ENCODE measurements at places on chromosomes 4 and X.

DNA sequence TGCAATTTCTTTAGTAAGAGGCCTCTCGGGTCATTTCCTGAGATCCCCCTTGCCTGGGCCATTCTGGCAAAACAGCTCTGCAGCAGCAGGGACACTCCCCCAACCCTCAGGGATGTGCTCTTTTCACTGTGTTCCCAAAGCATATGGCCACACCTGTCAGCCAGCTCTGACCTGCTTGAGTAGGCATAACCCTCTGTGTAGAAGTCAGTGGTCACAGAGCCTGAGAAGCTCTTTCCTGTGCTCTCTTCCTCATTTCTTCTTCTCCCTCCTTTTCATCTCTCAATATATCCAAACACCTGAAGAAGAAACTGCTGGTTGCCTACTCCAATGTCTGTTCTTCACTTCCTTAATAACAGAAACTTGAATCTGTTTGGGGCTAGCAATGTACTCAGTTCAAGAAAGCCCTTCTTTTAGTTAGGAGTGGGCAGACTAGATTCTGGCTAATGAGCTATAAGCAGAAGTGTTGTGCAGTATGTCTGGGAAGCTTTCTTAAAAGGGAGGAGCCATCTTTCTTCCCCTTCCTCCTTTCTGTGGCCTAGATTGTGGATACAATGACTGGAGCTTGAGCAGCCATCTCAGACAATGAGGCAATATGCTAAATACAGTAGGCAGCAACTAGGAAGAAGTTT is 73.3 kb downstream of the PRPS1 start:
- H3K36me3 ChIP-seq: no peaks in the 10 kb centered on the region
- DNase-seq: no peak
- no peak overlapping the region for H3K27ac ChIP-seq
- no peak overlapping the region for H3K4me3 ChIP-seq
- no peaks in the 10 kb centered on the region for H3K4me1 ChIP-seq
- H3K27me3 ChIP-seq: no peaks in the 10 kb centered on the region

DNA sequence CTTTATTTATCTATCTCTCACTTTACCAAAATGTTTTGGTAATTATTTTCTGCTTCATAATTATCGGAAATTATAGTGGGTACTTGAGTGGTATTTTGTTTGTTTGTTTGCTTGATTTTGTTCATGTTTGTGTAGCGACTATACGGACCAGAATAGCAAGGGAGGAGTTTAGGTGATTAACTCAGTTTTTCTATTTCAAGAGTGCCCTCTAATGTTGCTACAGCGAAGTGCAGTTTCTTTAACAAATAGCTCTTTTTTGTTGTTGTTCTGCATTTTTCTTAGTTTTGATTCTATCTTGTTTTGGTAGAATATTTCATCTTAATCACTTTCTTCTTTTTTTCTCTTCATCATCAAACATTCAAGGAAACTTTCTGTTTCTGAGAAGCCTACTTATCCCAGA is 40.8 kb upstream of the QRFPR start:
- H3K27ac ChIP-seq: no peak overlapping the region
- DNase-seq: no peak
- no peak overlapping the region for H3K4me3 ChIP-seq
- H3K36me3 ChIP-seq: no peaks in the 10 kb centered on the region
- H3K4me1 ChIP-seq: no peaks in the 10 kb centered on the region

DNA sequence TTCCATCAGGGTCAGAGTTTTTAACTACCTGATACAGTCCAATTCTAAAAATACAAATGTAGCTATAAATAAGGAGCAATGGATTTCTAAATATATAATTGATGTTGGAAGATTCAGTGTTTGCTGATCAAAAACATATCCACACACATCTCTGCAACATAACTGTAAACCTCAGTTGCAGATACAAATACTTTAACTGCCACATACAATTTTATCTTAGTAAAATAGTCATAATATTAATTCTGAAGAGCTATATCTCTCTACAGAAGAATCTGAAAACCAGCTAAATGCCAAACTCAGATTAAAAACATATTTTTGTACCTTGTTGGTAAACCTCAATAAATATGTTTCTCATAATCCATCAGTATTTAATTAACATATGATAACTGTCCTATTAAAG is 674.3 kb upstream of the INTU start:
- H3K4me1 ChIP-seq: no peaks in the 10 kb centered on the region
- H3K27ac ChIP-seq: no peak overlapping the region
- H3K27me3 ChIP-seq: no peaks in the 10 kb centered on the region

DNA sequence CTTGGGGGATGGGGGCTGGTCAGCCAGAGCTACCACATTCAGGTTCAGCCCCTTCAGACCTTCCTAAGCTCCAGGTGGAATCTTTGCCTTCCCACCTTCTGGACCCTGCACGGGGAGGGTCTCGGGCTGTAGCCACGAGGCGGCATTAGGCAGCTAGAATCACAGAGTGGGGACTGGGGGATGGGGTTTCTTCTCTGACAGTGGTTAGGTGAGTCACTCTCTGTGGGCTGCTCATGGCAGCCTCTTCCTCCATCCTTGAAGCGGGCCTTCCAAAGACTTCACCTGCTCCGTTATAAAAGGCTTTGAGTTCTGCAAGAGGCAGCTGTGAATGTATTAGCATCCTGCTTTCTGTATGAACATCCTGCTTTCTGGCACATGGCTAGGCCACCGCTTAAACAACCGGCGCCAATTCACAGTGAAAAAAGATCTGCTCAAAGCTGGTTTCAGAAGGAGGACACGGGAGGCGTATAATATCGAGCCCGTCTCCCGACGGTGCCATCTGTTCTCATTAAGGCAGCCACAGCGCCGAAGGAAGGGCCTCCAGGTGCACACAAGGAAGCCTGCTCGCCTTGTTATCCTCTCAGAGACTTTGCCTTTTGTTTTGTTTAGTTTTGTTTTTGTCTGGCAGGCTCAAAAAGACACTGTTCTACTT is 74.3 kb upstream of the IGFBP7 start:
- H3K27ac ChIP-seq: no peak overlapping the region
- H3K4me1 ChIP-seq: no peaks in the 10 kb centered on the region
- H3K27me3 ChIP-seq: no peaks in the 10 kb centered on the region
- H3K36me3 ChIP-seq: no peaks in the 10 kb centered on the region

GRCh38 chrX:11380187-11380844 is 87.1 kb downstream of the AMELX start:
- no peak overlapping the region for H3K4me3 ChIP-seq
- H3K27me3 ChIP-seq: no peaks in the 10 kb centered on the region
- H3K36me3 ChIP-seq: no peaks in the 10 kb centered on the region
- no peak overlapping the region for H3K27ac ChIP-seq
- H3K4me1 ChIP-seq: no peaks in the 10 kb centered on the region

DNA sequence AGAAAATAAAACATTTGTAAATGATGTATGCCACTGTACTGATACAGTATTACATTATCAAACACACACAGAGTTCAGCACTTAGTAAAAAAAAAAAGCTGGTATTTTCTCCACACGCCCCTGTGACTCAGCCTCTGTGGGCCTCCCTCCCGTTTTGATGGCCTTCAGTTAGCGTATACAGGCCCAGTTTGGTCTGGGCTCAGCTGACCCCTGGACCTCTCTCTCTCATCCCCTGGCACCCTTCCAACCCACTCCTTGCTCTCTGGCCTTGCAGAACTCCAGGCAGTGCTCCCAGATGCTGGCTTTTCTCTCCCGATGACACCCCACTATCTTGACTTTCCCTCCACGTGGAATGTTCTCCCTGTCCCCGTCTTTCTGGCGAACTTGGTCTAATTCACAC is 89.0 kb upstream of the LIMCH1 start:
- no peaks in the 10 kb centered on the region for H3K4me1 ChIP-seq
- no peaks in the 10 kb centered on the region for H3K27me3 ChIP-seq
- no peak overlapping the region for H3K4me3 ChIP-seq
- no peak for DNase-seq
- H3K27ac ChIP-seq: no peak overlapping the region

GRCh38 chrX:106928227-106928626 is 8.0 kb downstream of the CLDN2 start:
- DNase-seq: no peak
- no peak overlapping the region for H3K27ac ChIP-seq
- no peaks in the 10 kb centered on the region for H3K27me3 ChIP-seq
- peaks cover under 1% of the 10 kb centered on the region for H3K4me1 ChIP-seq
- no peak overlapping the region for H3K4me3 ChIP-seq
- H3K36me3 ChIP-seq: no peaks in the 10 kb centered on the region

- H3K4me3 ChIP-seq: no peak overlapping the region
- no peaks in the 10 kb centered on the region for H3K4me1 ChIP-seq
- H3K27me3 ChIP-seq: no peaks in the 10 kb centered on the region
- no peaks in the 10 kb centered on the region for H3K36me3 ChIP-seq
- no peak overlapping the region for H3K27ac ChIP-seq
Measured at GRCh38 chr4:41122775-41123174, 91.6 kb downstream of the APBB2 start.

DNA sequence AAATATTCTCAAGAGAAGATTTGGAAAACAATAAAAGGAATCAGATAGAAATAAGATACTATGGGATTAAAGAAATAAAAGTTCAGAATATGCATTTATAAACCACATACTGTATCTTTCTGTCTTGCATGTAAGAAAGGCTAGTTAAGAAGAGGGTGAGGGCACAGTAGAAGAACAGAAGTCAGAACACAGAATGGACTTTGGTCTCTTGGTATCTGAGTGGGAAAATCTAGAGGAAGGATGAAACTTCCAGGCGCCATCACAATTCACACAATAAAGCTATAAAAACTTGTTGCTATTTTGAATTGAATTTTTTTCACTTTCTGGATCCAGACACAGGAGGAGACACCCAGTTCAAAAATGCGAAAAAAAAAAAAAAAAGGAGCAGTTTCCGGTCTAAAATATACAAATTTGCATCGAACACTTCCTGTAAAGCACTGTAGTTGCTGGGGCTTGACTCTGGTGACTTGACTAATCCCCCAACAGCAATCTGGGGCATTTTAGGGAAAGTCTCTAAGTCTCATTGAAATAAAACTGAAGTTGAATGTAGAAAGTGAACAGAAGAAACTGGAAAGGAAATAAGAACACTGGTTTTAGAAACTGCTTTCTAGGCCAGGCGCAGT is 8.1 kb upstream of the NAAA start:
- no peak for DNase-seq
- peaks cover 23% of the 10 kb centered on the region for H3K36me3 ChIP-seq
- H3K4me3 ChIP-seq: no peak overlapping the region
- H3K27ac ChIP-seq: no peak overlapping the region
- no peaks in the 10 kb centered on the region for H3K4me1 ChIP-seq
- no peaks in the 10 kb centered on the region for H3K27me3 ChIP-seq

DNA sequence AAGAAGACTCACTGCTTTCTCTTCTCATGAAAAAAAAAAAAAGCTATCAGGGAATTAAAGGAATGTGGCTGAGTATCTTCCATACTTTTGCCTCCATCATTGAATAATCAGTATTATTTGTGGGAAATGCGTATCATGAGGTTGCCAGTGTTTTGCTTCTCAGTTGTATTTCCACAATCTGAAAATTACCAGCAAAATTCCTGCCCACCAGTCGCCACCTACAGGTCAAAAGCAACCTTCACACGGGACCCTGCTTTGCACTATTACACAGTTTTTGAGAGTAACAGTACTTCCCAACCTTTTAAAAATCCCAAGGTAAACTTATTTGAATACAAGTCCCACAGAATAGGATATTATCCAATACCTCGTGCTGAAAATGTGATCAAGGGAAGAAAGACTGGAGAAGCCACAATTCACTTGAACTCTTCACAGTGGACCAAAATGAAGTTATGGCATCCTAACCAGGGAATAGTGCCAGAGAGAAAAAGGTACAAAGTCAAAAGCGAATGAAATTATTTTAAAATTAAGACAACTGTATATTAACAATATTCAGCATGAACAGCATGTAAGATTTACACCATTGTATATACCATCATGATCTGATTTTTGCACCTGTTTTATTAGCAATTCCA is 30.4 kb downstream of the PGRMC1 start:
- no peaks in the 10 kb centered on the region for H3K4me1 ChIP-seq
- no peak for DNase-seq
- no peaks in the 10 kb centered on the region for H3K27me3 ChIP-seq
- H3K4me3 ChIP-seq: no peak overlapping the region
- no peak overlapping the region for H3K27ac ChIP-seq

DNA sequence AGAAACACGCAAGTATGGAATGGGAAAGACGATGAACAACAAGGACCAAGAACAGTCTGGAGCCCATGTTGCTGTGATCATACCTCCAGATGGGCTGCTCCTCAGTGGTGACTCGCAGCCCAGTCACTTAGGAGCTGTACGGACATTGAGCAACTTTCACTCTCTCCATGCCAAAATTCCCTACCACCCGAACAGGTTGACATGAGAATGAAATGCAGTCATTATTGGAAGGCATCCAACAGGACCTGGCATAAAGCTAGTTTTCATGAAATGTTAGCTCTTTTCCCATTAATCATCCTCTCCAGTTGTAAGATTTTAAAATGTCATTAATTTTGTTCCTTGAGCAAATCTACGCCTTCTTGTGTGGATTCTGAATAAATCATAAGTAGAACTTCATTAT is 82.7 kb upstream of the GPM6B start:
- no peaks in the 10 kb centered on the region for H3K36me3 ChIP-seq
- no peak overlapping the region for H3K4me3 ChIP-seq
- H3K27ac ChIP-seq: no peak overlapping the region
- H3K27me3 ChIP-seq: no peaks in the 10 kb centered on the region
- H3K4me1 ChIP-seq: no peaks in the 10 kb centered on the region
- DNase-seq: no peak

GRCh38 chr4:183130328-183131155 is 31.5 kb downstream of the WWC2 start:
- no peaks in the 10 kb centered on the region for H3K4me1 ChIP-seq
- no peak for DNase-seq
- H3K4me3 ChIP-seq: no peak overlapping the region
- no peaks in the 10 kb centered on the region for H3K36me3 ChIP-seq
- no peak overlapping the region for H3K27ac ChIP-seq

DNA sequence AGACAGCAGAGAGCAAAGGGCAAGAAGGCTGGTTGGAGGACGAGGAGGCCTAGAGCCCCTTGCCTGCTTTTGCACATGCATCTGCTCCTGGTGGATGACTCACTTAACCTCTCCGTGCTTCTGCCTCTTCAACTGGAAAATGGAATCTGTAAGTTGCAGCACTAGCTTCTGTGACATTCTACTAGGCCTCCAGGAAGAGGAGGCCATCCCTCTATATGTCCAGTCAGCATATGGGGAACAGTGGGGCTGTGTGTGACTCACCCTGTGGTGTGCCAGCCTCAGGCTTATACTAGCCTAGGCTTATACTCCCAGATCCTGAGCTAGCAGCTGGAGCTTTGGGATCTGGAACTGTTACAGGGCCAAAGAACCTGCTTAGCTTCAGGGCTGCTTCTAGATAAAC is 36.0 kb downstream of the RTL9 start:
- no peaks in the 10 kb centered on the region for H3K36me3 ChIP-seq
- no peak for DNase-seq
